ENCODE measurements at places on chromosomes 2 and 18.

GRCh38 chr2:153388246-153388645 is 90.3 kb downstream of the RPRM start:
- no peak for DNase-seq

DNA sequence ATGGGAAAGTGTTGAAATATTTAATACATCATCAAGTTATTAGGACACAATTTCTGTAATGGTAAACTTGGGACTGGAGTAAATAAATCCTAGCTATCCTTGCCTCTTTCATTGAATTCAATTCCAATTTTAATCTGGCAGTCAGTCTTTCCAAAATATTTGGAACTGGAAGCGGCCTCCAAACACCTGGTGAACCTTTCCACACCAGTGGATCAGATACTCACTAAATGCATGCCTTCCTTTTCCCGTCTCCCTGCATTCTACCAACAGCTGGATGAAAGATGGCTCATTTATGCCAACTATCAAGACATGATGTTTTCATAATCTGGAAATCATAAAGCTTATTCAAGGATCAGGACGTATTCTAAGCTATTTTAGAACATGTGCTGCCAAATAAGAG is 488.2 kb upstream of the SPHKAP start:
- no peak for DNase-seq

GRCh38 chr18:22816266-22817176 is 116.6 kb upstream of the RBBP8 start:
- no peak for DNase-seq

GRCh38 chr18:44626807-44627206 is 53.9 kb upstream of the SETBP1 start:
- no peak for DNase-seq

GRCh38 chr2:107663632-107664031 is 163.1 kb upstream of the RGPD4 start:
- DNase-seq: no peak

DNA sequence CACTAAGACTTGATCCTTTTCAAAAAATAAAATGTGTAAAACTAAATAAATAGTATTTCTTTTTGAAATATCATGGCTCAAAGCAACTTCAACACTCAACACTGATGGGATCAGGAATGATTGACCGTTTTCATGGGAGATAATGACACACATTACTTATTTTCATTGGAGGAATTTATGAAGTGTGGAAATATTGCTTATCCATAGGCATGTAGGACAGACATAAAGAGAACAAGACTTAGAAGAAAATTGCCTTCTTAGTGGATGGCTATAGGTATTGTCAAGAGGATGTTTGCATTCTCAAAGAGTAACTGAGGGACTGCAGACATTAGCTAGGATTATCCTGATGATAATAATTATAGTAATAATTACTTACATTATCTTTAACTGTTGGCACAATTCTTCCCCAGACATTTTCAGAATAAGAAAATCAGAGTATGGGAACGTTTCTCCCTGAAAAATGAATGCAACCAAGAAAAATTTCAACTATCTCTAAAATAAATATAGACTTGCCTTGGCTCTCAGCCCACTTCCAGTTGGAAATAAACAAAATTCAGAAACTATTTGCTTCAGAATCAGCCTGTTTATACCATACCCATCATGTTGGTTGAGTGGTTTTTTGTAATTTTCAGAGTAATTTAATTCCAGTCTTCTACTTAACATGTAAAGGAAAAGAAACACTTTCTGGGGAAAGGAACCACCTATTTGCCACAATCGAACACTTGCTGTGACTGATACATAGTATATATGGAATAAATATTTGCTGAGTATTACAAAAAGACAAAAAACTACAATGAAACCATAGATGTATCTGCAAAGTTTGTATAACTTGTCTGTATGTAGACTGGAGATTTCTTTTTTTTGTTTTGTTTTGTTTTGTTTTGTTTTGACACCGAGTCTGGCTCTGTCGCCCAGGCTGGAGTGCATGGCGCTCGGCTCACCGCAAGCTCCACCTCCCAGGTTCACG is 165.7 kb downstream of the TMX3 start:
- DNase-seq: no peak

- no peak for DNase-seq
These were observed 449.8 kb upstream of the RGPD4 start for GRCh38 chr2:107376909-107377308.

DNA sequence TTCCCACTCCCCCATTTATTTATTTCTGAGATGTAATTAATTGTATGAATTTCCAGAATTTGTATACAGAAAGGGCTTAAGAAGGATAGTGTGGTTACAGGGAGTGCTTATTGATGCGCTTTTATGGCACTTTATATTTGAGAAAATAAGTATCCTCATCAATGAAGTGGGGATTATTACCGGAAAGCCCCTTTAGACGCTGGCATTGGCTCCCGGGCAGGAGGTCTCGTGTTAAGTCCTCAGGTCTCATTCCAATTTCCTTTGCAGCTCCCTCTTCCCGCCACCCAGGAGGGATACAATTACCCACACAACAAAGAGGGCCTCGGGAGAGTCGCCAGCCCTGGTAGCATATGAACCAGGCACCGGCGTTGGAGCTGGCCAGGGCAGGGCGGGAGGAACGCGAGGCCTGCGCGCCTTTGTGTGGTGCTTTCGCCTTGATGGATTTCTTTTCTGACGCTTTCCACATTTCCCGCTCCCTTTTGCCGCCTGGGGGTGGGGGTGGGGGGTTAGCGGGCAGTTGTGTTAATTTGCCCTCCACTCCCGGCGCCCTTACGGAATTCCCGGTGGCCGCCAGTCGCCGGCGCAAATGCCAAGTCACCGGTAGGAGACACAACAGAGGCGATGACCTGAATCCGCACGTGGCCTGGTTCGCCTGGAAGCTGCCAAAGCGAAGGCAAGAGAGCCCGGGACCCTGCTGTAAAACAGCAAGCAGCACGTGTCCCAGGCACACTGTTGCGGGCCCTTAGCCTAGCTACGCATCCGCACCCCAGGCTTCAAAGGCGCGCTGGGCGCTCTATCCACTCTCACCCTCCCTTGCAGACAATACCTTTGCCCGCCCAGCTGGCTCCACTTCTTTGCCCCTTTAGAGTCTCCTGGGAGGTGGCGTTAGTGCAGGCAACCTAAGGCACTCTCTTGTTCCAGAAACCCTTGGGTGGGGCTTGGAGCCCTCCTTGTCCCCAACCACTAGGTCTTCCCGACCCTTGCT is 3.3 kb downstream of the GAD1 start:
- DNase-seq: no peak

Measured in thoracic aorta (tissue), 2 donors.